ENCODE measurements at places on chromosomes 1 and 21. TPM values are rescaled to one million over a fixed set of nuclear protein-coding genes. Genes with fewer than 3 reads are reported as not detected.

JAK1 gene
- 158 TPM for total RNA-seq

HMGN1 gene
- 69.1 TPM for total RNA-seq

CASQ2 gene
- total RNA-seq = 95.6 TPM

MTR gene
- 35.7 TPM for total RNA-seq

CELA3A gene
- not detected for total RNA-seq

TTC22 gene
- total RNA-seq = 0.17 TPM

DNA sequence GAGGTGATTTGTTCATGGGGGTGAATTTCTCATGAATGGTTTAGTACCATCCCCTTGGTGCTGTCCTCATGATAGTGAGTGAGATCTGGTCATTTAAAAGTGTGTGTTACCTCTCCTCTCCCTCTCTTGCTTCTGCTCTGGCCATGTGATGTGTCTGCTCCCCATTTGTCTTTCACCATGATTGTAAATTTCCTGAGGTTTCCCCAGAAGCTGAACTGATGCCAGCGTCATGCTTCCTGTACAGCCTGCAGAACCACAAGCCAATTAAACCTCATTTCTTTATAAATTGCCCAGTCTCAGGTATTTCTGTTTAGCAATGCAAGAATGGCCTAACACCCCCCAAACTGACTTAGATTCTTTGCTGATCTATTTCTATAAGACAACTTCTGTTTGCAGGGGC, 249.4 kb upstream of the B3GALT2 start:
- H3K27ac ChIP-seq = no peak overlapping the region
- no peaks in the 10 kb centered on the region for H3K27me3 ChIP-seq
- no peaks in the 10 kb centered on the region for H3K36me3 ChIP-seq
- H3K4me1 ChIP-seq = no peaks in the 10 kb centered on the region
- DNase-seq = no peak
- H3K4me3 ChIP-seq = no peak overlapping the region

GRCh38 chr1:42844592-42845140, 1.7 kb upstream of the ZNF691 start:
- H3K27me3 ChIP-seq = no peaks in the 10 kb centered on the region
- peaks cover 15% of the 10 kb centered on the region for H3K4me1 ChIP-seq

DNA sequence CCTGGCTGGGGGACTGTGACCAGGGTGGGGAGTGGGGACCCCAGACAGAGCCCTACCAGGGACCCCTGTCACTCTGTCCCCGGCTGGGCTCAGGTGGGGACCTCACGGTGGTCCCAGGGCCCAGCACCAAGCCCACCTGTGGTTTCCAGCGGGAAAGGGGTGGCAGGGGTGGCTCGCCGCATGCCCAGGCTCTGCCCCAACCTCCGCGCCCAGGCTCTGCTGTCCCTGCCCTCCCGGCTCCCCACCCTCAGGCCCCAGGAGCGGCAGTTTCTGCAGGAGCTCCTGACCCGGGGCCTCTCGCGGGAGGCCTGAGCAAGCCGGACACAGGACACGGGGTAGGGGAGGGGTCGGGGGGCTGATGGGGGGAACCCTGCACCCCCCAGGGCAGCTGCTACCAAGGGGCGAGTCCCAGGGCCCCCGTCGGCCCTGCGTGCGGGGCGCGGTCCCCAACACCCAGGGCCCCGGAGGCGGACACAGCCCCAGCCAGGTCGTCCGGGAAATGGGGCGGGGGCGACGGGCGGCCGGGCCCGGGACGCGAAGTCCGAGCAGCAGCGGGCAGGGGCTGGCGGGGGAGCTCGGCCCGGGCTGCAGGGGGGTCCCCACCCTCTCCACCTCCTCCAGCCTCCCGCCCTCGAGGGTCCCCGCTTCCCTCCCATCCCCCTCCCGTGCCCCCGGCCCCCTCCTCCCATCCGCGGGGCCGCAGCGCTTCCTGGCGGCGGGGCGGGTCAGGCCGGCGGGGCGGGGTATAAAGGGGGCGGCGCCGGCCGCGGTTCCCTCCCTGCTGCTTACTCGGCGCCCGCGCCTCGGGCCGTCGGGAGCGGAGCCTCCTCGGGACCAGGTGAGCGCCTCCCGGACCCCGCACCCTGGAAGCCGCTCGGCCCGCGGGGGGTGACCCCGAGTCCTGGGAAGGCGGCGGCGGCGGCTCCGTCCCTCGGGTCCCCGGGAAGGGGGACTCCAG, at the start of gene COL6A2:
Gene COL6A2, plus strand, starts transcription at position 777 of the 958 bp plus-strand sequence.
- peak within 1 kb of the TSS; percentile 100 for H3K27ac ChIP-seq
- peak; percentile 92 for DNase-seq
- H3K27me3 ChIP-seq = no peaks in the 10 kb centered on the region
- peaks cover 73% of the 10 kb centered on the region for H3K4me1 ChIP-seq
- H3K36me3 ChIP-seq = no peaks in the 10 kb centered on the region

- H3K27me3 ChIP-seq = no peaks in the 10 kb centered on the region
- H3K27ac ChIP-seq = peak overlapping the region; percentile 85
- no peak for DNase-seq
Observed at GRCh38 chr1:162612606-162613400, 19.5 kb upstream of the DDR2 start.

GRCh38 chr1:202567738-202568137, 142.5 kb downstream of the SYT2 start:
- DNase-seq = no peak
- no peaks in the 10 kb centered on the region for H3K27me3 ChIP-seq
- H3K27ac ChIP-seq = peak overlapping the region; percentile 82
- H3K36me3 ChIP-seq = peaks cover 14% of the 10 kb centered on the region
- no peak overlapping the region for H3K4me3 ChIP-seq

- no peak for DNase-seq
- H3K27ac ChIP-seq = no peak overlapping the region
- H3K27me3 ChIP-seq = no peaks in the 10 kb centered on the region
Observed at GRCh38 chr1:219185486-219186117, 11.9 kb downstream of the LYPLAL1 start.

GRCh38 chr1:231075020-231075419, 35.0 kb upstream of the FAM89A start:
- H3K4me3 ChIP-seq = no peak overlapping the region
- peaks cover 3% of the 10 kb centered on the region for H3K4me1 ChIP-seq
- no peaks in the 10 kb centered on the region for H3K27me3 ChIP-seq
- no peaks in the 10 kb centered on the region for H3K36me3 ChIP-seq

DNA sequence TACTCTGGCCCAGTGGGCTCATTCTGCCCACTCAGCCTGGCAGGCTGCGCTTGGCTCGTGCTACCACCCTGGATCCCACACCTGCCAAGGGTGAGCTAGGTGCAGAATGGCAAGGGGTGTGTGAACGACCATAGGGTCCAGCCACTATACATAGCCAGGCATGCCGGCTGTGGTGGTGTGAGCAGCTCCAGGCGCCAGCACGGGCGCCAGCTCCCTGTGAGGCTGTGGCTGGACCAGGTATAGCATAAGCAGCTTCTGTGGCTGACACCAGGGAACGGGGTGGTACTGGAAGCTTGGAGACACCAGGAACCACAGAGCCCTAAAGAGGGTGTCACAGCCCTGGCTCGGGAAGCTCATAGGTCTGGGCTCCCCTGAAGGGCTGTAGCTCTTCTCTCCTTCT, 18.6 kb downstream of the CCDC18 start:
- no peaks in the 10 kb centered on the region for H3K4me1 ChIP-seq
- peaks cover 10% of the 10 kb centered on the region for H3K36me3 ChIP-seq
- no peaks in the 10 kb centered on the region for H3K27me3 ChIP-seq
- H3K27ac ChIP-seq = no peak overlapping the region
- no peak for DNase-seq

- peaks cover 55% of the 10 kb centered on the region for H3K36me3 ChIP-seq
- no peak overlapping the region for H3K27ac ChIP-seq
- DNase-seq = no peak
- no peak overlapping the region for H3K4me3 ChIP-seq
Observed at GRCh38 chr1:88802950-88803349, 88.4 kb downstream of the GTF2B start.

DNA sequence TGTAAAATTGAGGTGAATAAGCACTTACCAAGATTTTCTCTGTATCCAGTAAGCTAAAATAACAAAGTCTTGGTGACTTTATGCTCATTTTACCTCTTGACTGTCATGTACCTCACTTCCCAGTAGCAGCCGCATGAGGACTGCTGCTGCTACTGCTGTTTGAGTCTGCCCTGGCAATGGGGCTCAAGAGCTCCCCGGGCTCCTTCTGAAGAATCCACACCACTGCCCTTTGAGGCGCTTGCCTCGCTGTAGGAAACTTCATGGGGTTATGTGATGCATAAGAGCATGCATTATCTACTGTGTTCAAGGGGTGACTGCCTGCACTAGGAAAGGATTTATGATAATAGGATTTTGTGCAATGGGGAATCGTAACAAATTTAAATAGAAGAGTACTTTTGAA, 113.5 kb downstream of the NTNG1 start:
- no peaks in the 10 kb centered on the region for H3K36me3 ChIP-seq

DNA sequence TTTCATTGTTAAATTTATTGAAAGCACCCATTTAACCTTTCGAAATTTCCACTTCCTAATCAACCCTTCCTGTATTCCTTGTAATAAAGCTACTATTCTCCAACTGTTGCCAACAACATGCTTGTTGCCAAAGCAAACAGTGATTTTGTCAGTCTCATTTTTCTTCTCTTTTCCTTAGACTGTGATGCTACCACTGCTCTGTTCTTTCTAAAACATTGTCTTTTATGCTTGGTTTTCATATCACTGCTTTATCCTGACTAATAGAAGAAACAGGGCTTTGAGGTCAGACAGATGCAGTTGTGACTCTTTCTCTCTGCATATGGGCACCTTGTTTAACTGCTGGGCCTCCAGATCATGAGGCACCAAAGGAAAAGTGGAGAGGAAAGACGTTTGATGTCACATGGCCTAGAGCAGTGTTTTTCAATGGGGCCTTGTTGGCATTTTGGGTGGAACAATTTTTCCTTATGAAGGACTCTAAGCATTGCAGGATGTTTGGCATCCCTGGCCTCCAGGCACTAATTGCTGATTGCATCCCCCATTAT, 56.1 kb downstream of the HMCN1 start:
- H3K27me3 ChIP-seq = no peaks in the 10 kb centered on the region
- peaks cover 31% of the 10 kb centered on the region for H3K4me1 ChIP-seq
- H3K27ac ChIP-seq = peak overlapping the region; percentile 27

- no peaks in the 10 kb centered on the region for H3K36me3 ChIP-seq
- DNase-seq = no peak
- H3K27ac ChIP-seq = no peak overlapping the region
- no peak overlapping the region for H3K4me3 ChIP-seq
Observed at GRCh38 chr1:75641325-75641724, 30.4 kb upstream of the SLC44A5 start.

DNA sequence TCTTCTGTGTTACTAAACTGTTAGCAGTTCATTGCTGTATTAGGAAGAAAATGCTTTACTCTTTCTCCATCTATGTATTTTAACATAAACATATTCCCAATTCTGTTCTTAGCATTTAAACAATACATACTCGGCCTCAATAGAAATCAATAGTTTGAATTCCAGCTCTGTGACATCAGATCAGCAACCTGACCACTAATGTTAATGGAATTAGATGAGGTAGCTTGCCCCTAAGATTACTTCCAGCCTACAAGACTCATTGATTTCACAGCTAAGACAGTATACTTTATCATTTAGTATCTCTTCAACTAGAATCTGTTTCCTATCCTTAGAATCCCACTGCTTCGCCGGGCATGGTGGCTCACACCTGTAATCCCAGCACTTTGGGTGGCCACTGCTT, 38.9 kb downstream of the EPRS1 start:
- no peaks in the 10 kb centered on the region for H3K27me3 ChIP-seq
- no peaks in the 10 kb centered on the region for H3K4me1 ChIP-seq
- no peak overlapping the region for H3K27ac ChIP-seq
- DNase-seq = no peak
- H3K36me3 ChIP-seq = peaks cover 60% of the 10 kb centered on the region

- DNase-seq = no peak
- H3K27ac ChIP-seq = no peak overlapping the region
- no peaks in the 10 kb centered on the region for H3K27me3 ChIP-seq
- H3K4me3 ChIP-seq = no peak overlapping the region
Observed at GRCh38 chr1:158035976-158036583, 42.6 kb downstream of the KIRREL1 start.

GRCh38 chr1:27316860-27317259, 5.1 kb upstream of the TMEM222 start:
- no peaks in the 10 kb centered on the region for H3K36me3 ChIP-seq
- H3K4me1 ChIP-seq = no peaks in the 10 kb centered on the region
- H3K4me3 ChIP-seq = no peak overlapping the region
- no peak for DNase-seq
- no peak overlapping the region for H3K27ac ChIP-seq
- no peaks in the 10 kb centered on the region for H3K27me3 ChIP-seq

- H3K27ac ChIP-seq = no peak overlapping the region
- no peak for DNase-seq
- no peaks in the 10 kb centered on the region for H3K27me3 ChIP-seq
- peaks cover 78% of the 10 kb centered on the region for H3K4me1 ChIP-seq
Observed at GRCh38 chr1:183079712-183080388, 56.6 kb downstream of the LAMC1 start.

- H3K4me3 ChIP-seq = no peak overlapping the region
- H3K27me3 ChIP-seq = no peaks in the 10 kb centered on the region
- DNase-seq = no peak
Observed at GRCh38 chr1:32138965-32139364, 31.1 kb downstream of the KPNA6 start.

DNA sequence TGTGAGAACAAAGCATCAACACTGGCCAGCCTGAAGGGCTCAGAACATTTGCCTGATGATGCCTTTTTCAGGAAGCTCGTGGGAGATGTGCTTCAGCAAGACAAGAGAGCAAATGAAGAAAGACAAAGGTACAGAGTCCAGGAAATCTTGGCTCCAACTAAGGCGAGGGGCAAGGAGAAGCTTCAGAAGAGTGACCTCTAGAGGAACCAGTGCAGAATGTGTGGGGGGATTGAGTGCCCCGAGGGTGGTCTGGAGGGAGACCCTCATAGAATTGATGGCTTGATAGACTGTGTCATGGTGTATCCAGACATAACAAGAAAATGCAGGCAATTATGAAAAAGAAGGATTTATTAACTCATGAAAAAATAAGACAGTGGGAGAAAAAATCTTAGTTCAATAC, 15.3 kb upstream of the NLRP3 start:
- H3K27ac ChIP-seq = no peak overlapping the region
- H3K4me1 ChIP-seq = no peaks in the 10 kb centered on the region
- H3K36me3 ChIP-seq = no peaks in the 10 kb centered on the region
- DNase-seq = no peak

DNA sequence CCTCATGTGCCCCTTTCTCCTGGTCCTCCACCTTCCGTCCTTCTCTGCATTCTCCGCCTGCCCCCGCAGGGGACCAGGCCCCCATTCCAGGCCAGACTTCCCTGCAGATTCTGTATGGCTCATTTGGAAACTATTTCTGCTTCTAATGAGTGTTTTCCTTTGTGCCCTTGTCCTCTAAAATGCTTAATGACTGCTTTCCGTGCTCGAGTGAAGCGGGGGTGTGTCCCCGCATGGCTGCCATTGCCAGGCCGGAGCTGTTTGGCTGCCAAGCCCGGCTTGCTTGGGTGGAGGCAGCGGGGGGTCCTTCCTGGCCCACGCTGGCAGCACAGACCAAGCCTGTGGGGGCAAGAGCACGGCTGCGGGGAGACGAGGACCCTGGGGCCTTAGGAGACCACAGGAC, 299.3 kb upstream of the VAMP3 start:
- no peaks in the 10 kb centered on the region for H3K27me3 ChIP-seq
- DNase-seq = no peak
- H3K27ac ChIP-seq = peak overlapping the region; percentile 71
- no peak overlapping the region for H3K4me3 ChIP-seq

GRCh38 chr1:227242811-227243682, 75.2 kb downstream of the CDC42BPA start:
- DNase-seq = no peak
- H3K27me3 ChIP-seq = no peaks in the 10 kb centered on the region

All from esophagus muscularis mucosa (tissue), 4 donors.